Neural cell (in vitro differentiated cells): ENCODE measurements at places on chromosomes 5 and 9. TPM values are rescaled to one million over a fixed set of nuclear protein-coding genes. Genes with fewer than 3 reads are reported as not detected.

Gene MSX2
- polyA plus RNA-seq = not detected in 2 replicates

Gene UNC5A
- polyA plus RNA-seq = 2.7 and 3.8 TPM in 2 replicates

Gene ZFP2
- 7.6 and 14.5 TPM in 2 replicates for polyA plus RNA-seq

Gene GHR
- polyA plus RNA-seq = 0.31 and 0.86 TPM in 2 replicates

Gene NR5A1
- 0.09 and 2.4 TPM in 2 replicates for polyA plus RNA-seq

Gene TEX48
- polyA plus RNA-seq = not detected in 2 replicates

Gene IRX1
- 0.34 TPM in 1 of 2 replicates, not detected in the other for polyA plus RNA-seq

Gene CMYA5
- 0.30 and 2.4 TPM in 2 replicates for polyA plus RNA-seq
